ENCODE measurements at places on chromosomes 1 and 21.

DNA sequence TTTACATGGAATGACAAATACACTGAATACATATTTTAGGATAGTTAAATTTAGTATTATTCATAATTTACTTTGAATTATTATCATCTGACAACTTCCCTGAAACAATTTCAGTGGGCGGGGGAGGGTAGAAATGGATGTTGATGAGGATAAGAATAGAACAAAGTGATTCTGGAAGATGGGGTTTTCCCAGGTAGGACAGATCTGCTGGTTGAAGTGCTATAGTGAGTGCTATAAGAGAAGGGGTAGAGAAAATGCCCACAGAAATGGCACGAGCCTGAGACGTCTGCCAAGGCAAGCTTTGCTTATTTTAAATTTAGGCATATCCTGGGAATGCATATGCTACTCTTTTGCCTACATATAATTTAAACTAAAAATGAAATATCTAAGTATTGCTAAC is 3.2 kb downstream of the CFH start:
- no peak for DNase-seq

- DNase-seq, result no peak
These were observed 40.4 kb downstream of the MPZL1 start for GRCh38 chr1:167762061-167762746.

- peak; percentile 44 for DNase-seq
These were observed 84.9 kb upstream of the SLC44A3 start for GRCh38 chr1:94734963-94735901.

- DNase-seq, result no peak
These were observed 54.3 kb upstream of the CD1D start for GRCh38 chr1:158126425-158126824.

DNA sequence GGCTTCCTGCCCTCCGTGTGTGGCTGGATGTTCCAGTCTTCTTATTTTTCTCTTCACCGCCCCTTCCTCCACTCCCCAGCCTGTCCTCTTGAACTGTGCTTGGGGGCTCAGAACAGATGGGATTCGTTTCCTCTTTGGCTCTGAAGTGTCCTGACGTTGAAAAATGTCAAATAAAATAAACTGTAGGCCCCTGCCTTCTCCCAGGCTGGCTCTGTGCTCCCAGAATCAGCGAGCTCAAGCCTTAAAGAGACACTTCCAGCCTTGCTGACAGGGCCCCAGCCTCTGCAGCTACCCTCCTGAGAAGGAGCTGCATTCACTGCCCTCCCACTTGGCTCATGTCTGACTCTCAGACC is 104.2 kb upstream of the IPO9 start:
- no peak for DNase-seq

GRCh38 chr1:206065547-206066145 is 12.7 kb downstream of the RHEX start:
- no peak for DNase-seq

GRCh38 chr1:227774821-227775661 is 39.8 kb downstream of the SNAP47 start:
- DNase-seq, result no peak

- no peak for DNase-seq
These were observed 19.8 kb downstream of the SPOCD1 start for GRCh38 chr1:31795801-31796621.

DNA sequence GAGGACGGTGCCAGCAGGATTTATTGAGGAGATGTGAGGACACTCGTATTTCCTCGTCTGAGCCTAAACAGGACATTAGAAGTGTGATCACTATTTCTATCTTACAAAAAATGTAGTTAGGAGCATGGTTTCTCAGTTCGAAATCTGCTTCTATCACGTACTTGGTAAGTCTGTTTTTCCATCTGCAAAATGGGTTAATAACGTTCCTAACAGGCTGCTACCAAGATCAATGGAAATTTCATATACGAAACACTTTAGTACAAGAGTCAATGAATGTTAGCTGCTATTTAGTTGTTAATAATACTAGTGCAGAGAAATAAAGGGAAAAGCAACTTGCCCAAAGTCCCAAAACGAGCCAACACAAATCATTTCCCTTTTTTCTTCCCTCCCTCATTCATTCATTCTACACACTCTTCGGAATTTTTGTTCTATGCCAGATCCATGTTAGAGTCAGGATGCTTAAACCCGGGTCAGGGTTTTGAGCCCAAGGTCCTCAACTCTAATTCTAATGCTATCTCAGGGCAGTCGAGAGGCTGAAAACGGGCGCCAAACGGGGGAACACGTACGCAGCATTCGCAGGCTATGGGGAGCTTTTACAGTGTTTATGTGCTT is 608 bp downstream of the SNRNP40 start:
- DNase-seq, result no peak

Data from inflammatory macrophage treated with lipopolysaccharide for 1 hour (primary cell).